Liver (tissue), 10 donors: ENCODE measurements at places on chromosomes 13 and 19. TPM values are rescaled to one million over a fixed set of nuclear protein-coding genes. Genes with fewer than 3 reads are reported as not detected.

DNA sequence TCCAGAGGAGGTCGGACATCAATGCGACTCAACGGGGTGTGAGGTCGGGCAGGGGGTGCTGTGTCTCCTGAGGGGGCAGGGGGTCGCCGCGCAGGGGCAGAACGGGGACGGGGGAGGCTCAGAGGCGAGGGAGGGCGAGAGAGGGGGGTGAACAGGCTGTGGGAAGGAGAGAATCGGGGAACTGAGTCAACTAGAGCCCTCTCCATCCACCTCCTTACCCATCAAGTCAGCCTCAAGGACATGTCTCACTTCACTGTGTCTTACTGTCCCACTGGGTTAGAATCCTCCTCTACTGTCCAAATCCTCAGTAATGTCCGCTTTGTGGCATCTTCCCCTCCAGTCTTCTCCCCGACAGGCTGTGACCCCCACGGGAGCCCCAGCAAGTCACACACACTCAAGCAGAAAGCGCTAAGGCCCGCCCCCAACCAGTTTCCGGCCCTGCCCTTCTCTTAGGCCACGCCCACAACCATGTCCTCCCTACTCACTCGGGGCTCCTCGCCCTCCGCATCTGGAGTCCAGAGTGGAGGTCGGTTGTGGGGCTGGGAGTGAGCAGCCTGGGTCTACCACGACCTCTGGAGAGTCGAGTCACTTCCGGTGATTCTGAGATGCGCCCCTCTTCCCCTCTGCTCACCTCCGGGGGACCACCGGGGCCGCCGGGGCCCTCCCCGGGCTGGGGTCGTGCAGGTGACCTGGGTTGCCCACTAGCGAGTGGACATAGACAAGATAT lies 9.3 kb downstream of the PLEKHA4 start:
- DNase-seq = peak; percentile 82
- no peak overlapping the region for H3K4me3 ChIP-seq
- no peaks in the 10 kb centered on the region for H3K27me3 ChIP-seq
- peaks cover 11% of the 10 kb centered on the region for H3K4me1 ChIP-seq
- no peaks in the 10 kb centered on the region for H3K36me3 ChIP-seq

DNA sequence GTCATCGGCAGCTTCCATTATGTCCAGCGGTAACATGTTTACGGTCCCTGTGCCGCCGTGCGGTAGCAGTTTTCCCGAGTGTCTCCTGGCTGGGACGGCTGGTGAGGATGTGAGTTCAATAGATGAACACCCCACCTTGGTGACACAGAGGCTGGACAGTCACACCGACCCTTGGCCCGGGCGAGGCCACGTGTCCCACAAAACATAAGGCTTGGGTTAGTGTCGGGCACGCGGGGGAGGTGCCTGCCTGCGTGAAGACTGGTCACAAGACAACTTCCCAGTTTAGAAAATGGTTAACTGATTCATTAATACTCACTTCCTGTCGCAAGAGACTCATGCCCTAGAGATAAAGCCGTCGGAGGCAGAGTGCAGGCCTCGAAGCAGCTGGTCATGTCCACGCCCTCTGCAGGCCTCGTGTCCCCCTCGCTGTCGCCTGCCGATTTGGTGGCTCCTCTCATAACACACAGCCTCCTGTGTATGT lies 17.2 kb downstream of the RASA3 start:
- H3K27me3 ChIP-seq = no peaks in the 10 kb centered on the region
- peak overlapping the region; percentile 44 for H3K27ac ChIP-seq
- no peaks in the 10 kb centered on the region for H3K4me1 ChIP-seq
- no peaks in the 10 kb centered on the region for H3K36me3 ChIP-seq
- no peak overlapping the region for H3K4me3 ChIP-seq
- DNase-seq = no peak

- H3K36me3 ChIP-seq = no peaks in the 10 kb centered on the region
- no peak for DNase-seq
- H3K27me3 ChIP-seq = no peaks in the 10 kb centered on the region
- H3K27ac ChIP-seq = no peak overlapping the region
- no peak overlapping the region for H3K4me3 ChIP-seq
- no peaks in the 10 kb centered on the region for H3K4me1 ChIP-seq
These were observed 214.9 kb downstream of the FGF9 start for GRCh38 chr13:21885714-21886224.

DNA sequence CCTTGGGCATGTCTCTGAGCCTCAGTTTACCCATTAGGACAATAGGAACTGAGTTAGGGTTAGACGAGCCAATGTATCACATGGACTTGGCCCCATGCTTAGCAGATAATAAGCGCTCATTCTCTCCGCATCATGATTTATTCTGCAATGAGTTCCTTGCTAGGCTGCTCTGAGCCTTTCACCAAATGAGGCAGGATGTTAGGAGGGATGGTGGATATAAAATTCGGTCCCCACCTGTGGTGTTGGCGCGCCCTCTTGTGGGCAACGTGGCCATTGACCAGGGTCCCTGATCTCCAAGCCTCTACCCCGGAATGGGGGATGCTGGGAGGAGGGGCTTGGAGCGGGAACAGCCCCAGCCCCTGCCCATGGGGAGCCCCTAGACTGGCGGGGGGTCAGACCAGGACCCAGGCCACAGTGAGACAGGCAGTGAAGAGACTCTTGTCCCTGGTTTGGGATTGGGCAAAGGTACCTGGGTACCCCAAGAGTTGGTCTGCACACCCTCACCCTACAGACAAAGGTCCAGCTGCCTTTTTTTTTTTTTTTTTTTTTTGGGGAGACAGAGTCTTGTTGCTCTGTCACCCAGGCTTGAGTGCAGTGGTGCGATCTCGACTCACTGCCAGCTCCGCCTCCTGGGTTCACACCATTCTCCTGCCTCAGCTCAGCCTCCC lies 43.9 kb downstream of the CERS4 start:
- no peak overlapping the region for H3K27ac ChIP-seq
- no peaks in the 10 kb centered on the region for H3K27me3 ChIP-seq
- DNase-seq = peak; percentile 87
- peaks cover 2% of the 10 kb centered on the region for H3K4me1 ChIP-seq
- peaks cover 18% of the 10 kb centered on the region for H3K36me3 ChIP-seq

The ZNF253 gene
- total RNA-seq = 3.7 TPM
